ENCODE measurements at places on chromosomes 12 and 14.
A peak's percentile ranks its signal among the peaks of the same experiment; 100 is the strongest.

DNA sequence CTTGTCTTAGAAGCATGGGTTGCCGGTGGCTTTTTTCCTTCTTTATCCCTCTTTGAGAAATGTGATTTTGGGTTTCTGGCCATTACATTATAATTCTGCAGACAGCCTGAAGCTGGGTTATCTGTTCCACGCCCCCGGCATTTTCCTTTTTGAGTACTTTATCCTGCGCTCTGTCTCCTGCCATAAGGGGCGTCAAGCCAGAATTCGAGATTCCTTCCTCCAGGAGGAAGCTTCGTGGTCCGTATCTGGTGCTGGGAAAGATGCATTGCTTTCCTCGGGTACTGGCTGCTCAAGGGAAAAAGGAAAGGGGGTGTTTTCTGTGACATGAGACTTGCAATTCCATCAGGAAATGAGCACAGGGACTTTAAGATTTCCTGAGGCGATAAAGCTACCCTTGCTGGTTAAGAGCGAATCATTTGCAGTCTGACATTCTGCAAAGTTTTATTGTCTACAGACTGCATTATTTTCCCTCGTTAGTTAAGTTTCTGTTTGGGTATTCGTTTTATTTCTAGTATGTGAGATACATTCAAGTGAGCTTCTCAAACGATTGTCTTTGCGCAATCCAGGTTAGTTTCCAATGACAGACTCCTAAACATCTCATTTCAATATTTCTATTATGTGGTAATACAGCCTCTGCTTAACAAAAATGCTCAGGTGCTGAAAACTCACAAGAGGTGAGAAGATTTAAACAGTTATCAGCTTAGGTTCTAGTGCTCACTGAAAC lies 694 bp downstream of the AKAP5 start:
- DNase-seq, result no peak

- peak; percentile 84 for DNase-seq
Measured at GRCh38 chr12:116559162-116559935, at the start of gene MAP1LC3B2. TSS of gene MAP1LC3B2 (plus strand) at chr12:116559381. CDS start at chr12:116575943, 16,562 bp downstream.

- no peak for DNase-seq
Measured at GRCh38 chr12:109967383-109968031, 28.7 kb downstream of the GIT2 start.

DNA sequence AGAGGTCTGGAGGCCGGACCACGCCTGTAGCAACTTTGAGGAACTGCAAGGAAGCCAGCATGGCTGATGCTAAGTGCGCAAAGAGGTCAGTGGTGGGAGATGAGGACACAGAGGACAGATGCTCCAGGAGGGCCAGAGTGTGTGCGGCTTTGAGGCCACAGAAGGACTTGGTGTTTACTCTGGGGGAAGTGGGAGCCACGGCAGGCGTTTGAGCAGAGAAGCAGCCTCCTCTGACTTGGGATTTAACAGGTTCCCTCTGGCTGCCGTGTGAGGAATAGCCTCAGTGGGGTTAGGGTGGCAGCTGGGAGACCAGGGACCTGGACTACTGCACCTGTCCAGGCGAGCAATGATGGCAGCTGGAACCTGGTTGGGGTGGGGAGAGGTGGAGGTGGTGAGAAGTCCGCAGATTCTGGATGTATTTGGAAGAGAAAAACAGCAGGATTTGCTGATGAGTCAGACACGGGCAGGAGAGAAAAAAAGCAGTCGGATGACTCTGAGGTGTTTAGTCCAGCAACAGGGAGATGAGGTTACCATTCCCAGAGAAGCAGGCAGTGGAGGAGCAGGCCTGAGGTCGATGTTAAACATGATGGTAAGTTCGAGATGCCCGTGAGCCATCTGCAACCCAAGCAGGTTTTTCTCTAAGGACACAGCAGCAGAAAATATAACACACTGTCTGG lies 143.5 kb downstream of the SCARB1 start:
- no peak for DNase-seq

GRCh38 chr12:94832780-94833681 lies 170.5 kb downstream of the NDUFA12 start:
- no peak for DNase-seq

DNA sequence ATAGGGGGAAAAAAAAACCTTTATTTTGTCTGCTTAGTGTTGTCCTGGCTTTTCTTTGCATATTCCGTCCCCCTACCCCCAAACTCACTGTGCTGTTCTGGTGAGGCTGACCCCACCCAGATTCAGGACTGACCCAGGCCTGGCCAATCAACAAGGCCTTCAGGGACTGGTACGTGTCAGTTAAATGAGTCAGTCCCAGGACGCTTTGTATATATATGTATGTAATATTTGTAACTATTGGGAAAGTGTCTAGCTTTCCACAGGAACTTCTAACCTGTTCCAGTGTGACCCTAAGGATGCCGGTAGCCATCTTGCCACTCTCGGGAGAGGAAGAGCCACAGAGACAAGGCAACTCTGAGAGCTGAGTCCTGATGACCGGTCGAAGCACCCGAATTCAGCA lies 107.4 kb downstream of the VCPKMT start:
- DNase-seq, result no peak

DNA sequence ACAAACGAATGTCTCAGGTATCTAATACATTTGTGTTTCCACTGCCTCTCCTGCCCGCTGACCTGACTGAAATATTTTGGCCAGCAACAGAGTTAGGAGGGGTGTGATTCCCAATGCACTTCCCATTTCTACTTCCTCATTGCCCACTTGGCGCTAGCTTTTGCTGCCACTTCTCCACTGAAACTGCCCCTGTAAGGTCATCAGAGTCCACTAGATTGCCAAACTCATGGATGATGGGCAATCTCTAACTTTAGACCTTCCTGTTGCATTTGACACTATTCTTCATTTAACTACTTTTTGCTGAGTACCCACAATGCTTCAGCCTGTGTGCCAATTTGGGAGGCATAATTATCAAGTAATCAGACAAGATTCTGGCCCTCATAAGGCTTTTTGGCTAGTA lies 40.8 kb downstream of the GPR65 start:
- no peak for DNase-seq

- DNase-seq, result no peak
Measured at GRCh38 chr14:60153991-60154390, 11.2 kb downstream of the DHRS7 start.

DNA sequence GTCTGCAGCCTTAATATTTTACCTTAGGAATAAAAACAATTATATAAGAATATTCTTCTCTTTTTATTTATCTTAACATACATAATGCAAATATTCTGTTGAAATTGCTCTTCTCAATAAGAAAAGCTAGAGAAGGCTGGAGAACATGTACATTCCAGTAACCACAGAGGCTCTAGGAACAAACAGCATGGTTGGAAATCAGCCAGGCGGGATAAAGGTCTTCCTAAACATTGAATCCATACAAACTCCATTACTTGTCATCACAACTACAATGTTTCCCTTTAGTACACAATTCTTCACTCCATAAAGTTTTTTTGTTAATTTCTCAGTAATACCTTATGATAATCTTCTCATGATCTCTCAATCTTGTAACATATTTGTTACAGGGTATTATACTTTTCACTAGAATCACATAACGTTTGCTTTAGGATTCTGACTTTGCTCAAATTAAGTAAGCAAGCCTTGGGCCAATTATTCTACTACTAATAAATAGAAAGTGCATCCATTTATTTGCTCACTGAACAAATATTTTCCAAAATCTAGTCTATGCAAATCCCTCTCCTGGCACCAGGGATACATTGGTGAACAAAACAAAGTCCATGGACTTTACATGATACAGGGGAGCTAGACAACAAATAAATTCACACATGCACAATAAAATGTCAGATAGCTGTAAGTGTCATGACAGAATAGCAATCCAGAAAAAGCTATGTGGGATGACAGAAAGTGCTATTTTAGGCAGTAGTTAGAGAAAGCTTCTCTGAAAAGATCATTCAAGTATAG lies 237.5 kb upstream of the TMTC1 start:
- DNase-seq, result no peak

DNA sequence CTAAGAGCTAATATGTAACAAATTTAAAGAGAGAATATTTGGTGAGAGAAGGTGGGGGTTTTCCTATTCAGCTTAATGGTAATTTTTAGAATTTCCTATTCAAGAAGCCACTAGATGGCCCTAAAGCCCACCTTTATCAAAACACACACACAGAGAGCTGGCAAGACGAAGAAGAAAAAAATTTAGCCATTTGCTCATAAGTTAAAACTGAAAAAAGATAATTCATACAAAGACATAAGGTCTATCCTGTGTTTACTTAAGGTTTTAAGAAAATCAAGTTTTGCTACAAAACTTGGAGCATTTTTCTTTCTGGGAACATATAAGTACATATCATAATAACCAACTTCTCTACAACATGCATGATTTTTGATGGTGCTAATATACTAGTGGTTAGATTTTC lies 46.8 kb upstream of the PCED1B start:
- peak; percentile 53 for DNase-seq

DNA sequence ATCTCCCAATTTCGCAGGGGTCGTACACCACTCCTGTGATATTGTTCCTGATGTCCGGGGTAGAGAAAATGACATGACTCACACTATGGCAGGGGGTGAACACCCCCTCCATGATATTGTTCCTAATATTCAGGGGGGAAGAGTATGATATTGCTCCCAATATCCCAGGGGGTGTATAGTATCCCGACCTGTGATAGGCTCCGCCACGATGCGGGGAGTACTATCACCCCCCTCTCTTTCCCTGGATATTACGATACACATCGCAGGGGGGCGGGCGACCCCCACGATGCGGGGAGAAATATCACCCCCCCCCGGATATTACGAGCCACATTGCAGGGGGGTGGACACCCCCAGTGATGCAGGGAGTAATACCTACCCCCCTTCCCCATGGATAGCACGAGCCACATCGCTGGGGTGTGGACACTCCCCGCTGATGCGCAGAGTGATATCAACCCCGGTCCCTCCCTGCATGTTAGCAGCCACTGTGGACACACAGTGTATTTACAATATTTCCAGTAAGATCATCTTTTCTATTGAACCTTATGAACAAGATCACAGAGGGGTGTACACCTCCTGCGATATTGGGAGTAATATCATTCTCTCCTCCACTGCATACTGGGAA lies 17.7 kb downstream of the SMIM41 start:
- no peak for DNase-seq

Data from hematopoietic multipotent progenitor cell treated with erythropoietin and hydrocortisone succinate and interleukin-3 and kit ligand, for 17 days (in vitro differentiated cells).